NCI-H187 treated with DMSO at 0.1 percent for 48 hours (cell line): ENCODE measurements at places on chromosomes 7 and 10.

- DNase-seq, result no peak
These were observed 192.3 kb upstream of the SHH start for GRCh38 chr7:156004265-156005201.

DNA sequence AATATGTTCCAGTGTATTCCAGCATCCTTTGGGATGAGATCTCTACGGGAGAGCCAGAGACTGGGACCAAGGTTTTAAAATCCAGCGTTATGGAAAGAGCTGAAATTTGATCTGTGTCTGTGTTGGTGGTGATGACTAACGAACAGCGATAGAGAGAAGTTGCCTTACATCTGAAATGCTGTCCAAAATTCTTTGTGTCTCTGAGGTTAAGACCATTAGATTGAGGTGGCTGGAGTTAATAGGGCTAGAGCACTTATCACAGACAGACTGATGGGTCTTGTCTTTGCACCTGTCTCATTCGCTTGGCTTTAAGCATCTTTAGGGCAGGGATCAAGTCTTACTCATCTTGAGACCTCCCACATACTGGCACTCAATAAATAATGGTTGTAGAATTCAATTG lies 41.0 kb upstream of the RAPGEF5 start:
- DNase-seq, result peak; percentile 17

DNA sequence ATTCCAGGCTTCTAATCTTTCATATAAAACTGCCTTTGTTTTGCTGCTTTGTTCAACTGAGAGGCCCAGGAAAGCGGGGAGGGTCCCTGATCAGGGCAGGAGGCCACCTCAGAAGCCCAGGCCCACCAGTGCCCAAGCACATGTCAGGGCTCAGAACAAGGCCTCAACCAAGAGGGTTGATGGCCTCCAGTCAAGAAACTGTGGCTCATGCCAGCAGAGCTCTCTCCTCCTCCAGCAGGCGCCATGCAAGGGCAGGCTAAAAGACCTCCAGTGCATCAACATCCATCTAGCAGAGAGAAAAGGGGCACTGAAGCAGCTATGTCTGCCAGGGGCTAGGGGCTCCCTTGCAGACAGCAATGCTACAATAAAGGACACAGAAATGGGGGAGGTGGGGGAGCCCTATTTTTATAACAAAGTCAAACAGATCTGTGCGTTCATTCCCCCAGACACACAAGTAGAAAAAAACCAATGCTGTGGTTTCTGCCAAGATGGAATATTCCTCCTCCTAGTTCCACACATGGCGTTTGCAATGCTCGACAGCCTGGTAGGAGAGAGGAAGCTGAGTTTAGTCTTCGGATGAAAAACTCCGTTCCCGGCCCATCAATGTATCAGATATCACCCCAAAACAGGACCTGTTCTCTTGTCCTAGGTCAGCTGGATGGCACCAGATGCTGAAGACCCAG lies 34.0 kb downstream of the PSAP start:
- DNase-seq, result no peak

DNA sequence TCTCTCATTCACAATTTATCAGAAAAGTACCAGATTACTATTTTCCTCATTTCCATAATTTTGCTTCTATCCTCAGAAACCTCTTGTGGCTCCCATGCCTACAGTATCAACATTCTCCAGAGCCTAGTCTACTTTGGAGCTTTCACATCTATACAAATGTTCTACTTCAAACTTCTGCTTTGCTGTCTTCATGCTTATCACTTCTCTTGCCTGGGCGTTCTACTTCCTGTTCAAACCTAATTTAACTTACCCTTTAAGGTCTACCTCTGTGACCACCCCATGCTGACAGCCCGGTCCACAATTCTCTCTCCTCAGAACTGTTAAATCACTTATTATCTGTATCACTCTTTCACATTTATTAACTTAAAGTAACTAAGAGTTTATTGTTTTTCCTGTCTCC lies 6.1 kb upstream of the PTPN12 start:
- no peak for DNase-seq
